Ecto neural progenitor cell (in vitro differentiated cells): ENCODE measurements at places on chromosomes 5 and 9.

DNA sequence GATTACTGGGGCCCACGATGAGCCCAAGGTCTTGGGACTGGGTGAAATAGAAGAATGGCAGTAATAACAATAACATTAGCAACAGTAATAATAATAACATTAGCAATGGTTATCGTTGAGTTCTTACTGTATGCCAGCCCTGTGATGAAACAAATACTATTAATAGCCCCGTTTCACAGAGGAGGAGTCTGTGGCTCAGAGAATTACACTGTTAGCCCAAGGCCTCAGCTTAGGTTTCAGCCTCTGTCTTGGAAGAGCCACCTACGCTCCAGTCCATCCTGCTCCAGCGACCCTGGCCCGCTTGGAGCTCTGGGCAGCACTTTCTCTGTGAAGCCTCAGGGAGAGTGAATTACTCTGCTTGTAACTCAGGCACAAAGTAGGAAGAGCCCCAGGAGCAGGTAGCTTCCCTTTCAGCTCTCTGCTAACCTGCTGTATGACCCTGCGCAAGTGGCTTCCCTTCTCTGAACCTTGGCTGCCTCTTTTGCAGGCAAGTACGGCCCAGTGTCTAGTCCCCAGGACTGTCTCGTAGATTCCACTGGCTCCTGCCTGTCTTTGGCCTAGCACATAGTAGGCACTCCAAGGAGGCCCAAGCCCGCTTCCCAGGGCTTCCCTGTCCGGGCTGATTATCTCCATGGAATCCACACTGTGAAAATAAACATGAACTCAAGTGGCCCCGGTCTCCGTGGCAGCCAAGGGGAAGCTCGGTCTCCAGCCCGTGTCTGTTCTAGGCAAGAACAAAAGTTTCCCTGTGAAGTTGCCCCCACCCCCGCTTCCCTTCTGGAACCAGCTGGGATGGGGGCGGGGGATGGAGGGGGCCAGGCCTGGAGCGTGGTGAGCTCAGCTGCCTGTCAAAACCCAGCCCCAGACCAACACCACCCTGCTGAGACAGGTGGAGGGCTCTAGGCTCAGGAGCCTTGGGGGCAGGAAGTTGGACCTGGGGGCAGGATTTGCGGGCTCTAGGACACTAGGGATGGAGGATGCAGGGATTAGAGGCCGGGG is 26.2 kb upstream of the LMX1B start:
- peak; percentile 55 for DNase-seq

- no peak for DNase-seq
Observed at GRCh38 chr9:123112015-123112975, 78.8 kb downstream of the GPR21 start.

DNA sequence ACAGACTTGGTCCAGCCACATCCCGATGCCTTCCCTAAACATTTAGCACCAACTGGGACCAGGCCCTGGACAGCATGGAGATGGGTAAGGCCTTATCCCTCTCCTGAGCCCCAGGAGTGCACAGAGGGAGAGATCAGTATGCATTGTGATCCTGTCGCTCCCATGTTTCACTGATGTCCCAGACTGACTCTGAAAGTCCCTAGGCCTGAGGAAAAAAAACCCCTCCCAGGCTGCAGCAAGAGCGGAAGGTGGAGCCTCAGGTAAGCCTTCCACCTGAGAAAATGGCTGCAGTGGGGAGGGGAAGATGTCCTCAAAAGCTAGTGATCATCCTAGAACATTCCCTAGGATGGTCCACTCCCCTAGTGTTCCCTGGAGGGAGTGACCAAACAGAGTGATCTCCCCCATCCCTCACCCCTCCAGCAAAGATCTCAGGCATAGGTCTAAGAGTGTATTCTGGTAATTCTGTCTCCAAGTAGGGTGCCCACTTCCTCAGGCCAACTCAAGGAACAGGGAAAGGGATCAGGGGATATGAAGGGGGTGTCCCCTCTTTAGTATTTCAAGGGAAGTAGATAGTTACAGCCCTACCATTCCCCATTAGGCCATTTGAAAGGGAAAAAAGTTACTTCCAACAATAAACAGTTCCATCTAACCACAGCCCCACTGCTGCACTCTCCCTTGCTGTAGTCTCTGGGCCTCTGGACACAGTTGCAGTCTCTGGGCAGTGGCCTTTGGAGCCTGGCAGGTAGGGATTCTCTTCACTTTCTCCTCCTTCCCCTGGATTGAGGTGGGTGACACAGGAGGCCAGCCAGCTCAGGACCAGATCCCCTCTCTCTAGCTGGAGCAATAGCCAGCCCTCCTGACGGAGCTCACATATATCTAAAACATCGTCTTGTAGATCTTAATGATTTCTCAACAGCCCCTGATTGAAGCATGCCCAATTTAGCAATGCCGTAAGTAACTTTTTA is 6.8 kb upstream of the CXXC5 start:
- DNase-seq = no peak

DNA sequence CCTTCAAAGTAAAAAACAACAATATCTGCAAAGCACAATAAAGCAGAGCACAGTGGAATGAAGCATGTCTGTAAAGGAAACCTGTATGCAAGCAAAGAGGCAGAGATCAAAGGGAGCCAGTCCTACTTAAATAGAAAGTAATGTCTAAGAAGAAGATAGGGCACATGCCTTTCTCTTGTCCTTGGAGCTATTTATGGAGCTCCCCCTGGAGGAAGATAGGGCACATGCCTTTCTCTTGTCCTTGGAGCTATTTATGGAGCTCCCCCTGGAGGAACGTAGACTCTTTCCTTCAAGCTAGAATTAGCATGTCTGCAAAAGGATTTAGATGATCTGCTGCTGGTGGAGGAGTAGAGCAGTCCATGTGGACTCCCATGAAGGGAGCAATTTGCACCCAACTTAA is 168.1 kb upstream of the RASEF start:
- DNase-seq = no peak

GRCh38 chr9:95084254-95084934 is 233.1 kb downstream of the FANCC start:
- no peak for DNase-seq

DNA sequence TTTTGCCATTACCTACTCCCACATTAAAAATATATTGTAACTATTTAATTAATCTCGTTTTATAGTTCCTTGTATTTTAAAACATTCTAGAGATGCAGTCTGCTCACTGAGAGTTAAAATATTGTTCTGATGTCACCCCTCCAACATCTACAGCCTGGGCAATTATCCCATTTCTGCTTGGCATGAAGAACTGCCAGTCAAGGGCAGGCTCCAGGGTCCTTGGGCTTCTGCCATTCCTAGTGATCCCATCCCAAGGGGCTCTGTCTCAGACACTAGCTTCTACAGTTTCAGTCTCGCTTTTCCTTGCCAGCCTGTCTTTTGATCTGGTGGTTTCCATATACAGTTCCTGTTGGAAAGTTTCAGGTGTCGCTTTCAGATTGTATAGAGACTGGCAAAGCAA is 287.2 kb downstream of the TMEM232 start:
- DNase-seq = no peak

DNA sequence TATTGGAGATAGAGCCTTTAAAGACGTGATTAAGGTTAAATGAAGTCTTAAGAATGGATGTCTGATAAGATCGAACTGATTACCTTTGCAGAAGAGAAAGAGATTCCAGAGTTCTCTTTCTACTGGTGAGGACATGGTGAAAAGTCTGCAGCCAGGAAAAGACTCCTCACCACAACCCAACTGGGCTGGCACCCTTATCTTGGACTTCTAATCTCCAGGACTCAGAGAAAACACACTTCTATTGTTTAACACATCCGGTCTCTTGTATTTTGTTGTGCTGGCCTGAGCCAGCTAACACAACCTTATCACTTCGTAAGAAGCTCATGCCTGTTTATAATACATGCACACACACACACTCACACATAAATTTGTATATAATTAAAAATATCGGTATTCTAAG is 489.1 kb downstream of the PRDM9 start:
- no peak for DNase-seq

- no peak for DNase-seq
Observed at GRCh38 chr9:8614926-8615440, 815.4 kb upstream of the DMAC1 start.

GRCh38 chr9:101352892-101353463 is 31.8 kb downstream of the BAAT start:
- no peak for DNase-seq

DNA sequence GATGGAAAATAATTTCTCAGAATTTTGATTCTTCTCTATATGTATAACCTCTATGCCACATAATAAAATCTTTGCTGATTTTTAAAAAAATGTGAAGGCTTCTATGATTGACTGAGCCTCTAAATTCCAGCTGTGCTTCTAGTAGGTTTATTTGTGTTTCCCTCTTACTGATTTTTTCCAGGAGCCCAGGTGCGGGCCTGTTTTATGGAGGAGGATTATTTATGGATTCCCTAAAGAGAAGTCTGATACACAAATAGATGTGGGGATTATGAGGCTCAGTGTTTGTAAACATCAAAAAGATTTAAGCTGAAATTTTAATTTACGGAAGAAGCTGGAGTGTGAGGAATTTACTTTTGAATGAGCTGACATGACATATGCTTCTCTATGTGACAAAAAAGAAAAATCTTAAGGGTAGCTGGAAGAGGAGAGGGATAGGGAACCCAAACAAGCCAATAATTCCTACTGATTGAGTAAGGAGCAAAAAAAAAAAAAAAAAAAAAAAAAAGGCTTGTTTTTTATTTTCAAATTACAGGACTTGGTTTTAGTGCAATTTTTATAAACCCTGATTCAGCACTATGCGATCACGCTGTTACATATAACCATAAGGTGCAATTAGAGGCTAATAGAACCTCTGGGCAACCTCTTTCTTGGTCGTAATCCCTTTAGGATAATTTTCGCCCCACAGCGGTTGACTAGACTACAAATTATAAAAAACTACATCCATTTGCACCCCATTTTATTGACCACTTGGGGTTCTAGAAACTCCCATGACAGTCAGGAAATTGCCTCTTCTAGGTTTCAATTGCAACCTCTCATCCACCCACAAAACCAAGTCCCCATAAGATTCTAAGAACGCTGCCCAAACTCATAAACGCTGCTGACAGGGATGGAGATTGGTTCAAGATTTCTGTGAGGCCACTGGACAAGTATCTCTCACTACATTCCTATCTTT is 44.4 kb upstream of the RAI14 start:
- no peak for DNase-seq

DNA sequence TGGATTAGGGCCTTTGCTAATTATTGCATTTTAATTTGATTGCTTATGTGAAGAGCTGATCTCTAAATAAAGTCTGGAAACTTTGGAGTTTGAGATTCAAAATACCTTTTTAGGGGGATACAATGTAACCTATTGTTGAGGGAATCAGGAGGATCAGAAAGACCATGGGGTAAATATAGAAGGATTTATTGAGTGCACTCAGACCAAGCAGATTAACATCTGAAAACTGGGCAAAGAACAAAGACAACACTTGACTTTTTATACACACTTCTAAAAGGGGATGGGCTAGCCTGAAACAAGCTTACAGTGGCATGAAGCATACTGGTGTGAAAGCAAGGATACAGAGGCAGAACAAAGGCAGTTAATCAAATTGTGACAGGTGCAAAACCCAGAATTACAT is 174.3 kb downstream of the MRPS30 start:
- DNase-seq = no peak

GRCh38 chr9:22240619-22241018 is 206.0 kb upstream of the DMRTA1 start:
- no peak for DNase-seq

GRCh38 chr9:121774715-121775613 is 123.5 kb downstream of the DAB2IP start:
- no peak for DNase-seq

- peak; percentile 34 for DNase-seq
Observed at GRCh38 chr9:98502976-98503325, 205.8 kb downstream of the GABBR2 start.
